AG10803 (cell line): ENCODE measurements at places on chromosomes 5 and 9.
A peak's percentile ranks its signal among the peaks of the same experiment; 100 is the strongest.

GRCh38 chr5:9302218-9302617, 243.7 kb downstream of the SEMA5A start:
- DNase-seq: no peak

DNA sequence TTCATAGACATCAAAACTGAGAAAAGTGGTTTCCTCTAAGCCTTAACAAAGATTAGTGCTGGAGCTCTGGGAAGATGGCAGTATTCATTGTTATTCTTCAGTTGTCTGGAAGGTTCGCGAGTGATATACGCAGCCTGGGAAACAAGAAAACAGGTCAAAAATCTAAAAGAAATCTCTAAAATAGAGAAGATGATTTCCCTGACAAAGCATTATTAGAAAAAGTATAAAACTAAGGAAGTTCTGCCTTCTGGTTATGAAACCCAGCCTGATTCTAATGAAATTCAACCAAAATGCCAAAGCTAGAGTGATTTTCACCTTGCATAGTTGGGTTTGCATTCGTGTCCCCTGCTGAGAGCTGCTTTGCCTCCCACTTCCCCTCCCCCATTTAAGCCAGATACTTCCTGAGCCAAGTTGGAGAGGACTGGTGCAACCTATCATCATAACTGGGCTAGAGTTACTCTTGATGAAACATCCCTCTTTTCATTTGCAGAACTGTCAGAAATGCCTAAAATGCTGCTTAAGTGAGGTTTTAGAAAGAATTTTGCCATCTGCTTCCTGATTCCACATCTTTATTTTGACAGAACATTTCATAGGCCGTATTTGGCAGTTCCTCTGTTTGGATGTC, 48.4 kb downstream of the NDFIP1 start:
- peak; percentile 57 for DNase-seq

GRCh38 chr9:135492886-135493669, 7.4 kb upstream of the MRPS2 start:
- no peak for DNase-seq

DNA sequence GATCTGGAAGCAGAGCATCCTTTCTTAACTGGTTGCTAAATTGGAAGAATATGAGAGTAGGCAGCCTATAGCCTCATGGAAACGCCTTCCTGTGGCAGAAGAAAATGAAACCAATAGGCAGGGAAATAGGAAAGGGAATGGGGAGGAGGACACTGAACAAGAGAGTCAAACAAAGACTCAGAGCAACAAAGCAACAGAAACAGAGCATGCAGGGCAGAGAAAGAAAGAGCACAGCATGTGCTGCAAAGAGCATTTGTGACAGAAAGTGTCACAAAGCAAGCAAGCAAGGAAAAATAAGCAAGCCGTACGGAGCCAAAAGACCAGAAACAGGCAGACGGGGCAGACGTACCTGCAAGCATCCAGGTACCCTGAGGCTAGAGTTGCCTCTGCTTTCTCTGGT, 123.1 kb downstream of the RAPGEF6 start:
- DNase-seq: no peak

DNA sequence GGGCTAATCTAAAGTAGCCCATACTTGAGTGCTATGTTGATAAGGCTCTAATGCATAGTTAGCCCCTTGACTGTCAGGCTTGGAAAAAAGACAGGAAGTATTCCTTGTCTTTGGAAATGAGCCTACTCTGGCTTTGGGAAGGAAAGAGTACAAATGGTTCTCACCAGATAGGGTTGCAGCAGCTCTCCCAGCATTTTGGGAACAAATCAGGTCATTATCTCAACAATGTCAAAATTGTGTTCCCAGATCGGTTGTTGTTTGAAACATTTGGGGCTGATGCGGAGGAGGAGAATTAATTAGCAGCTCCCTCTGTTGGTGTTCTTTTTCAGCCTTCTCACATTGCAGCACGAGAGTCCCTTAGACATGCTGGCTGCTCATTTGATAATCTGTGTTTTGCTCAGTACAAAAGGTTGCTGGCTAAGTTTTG, 294.7 kb upstream of the DMRT1 start:
- no peak for DNase-seq

DNA sequence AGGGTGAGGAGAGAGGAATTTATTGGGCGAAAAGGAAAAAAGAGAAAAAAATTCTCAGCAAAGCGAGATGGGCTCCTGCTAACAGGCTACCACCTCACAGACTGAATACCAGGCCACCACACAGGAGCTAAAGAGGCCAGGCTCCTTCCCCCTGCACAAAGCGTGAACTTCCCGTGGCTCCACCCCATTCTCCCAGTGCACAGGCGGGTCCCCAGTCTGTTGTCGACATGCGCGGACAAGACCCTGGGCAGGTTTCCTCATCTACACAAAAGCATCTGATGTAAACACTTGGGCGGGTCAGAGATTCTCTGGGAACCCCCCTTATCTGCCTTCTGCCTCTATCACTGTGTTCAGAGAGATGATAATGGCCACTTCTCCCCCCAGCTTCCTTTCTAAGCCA, 34.2 kb downstream of the IL31RA start:
- DNase-seq: no peak

GRCh38 chr5:36739751-36740221, 133.4 kb downstream of the SLC1A3 start:
- DNase-seq: peak; percentile 59

DNA sequence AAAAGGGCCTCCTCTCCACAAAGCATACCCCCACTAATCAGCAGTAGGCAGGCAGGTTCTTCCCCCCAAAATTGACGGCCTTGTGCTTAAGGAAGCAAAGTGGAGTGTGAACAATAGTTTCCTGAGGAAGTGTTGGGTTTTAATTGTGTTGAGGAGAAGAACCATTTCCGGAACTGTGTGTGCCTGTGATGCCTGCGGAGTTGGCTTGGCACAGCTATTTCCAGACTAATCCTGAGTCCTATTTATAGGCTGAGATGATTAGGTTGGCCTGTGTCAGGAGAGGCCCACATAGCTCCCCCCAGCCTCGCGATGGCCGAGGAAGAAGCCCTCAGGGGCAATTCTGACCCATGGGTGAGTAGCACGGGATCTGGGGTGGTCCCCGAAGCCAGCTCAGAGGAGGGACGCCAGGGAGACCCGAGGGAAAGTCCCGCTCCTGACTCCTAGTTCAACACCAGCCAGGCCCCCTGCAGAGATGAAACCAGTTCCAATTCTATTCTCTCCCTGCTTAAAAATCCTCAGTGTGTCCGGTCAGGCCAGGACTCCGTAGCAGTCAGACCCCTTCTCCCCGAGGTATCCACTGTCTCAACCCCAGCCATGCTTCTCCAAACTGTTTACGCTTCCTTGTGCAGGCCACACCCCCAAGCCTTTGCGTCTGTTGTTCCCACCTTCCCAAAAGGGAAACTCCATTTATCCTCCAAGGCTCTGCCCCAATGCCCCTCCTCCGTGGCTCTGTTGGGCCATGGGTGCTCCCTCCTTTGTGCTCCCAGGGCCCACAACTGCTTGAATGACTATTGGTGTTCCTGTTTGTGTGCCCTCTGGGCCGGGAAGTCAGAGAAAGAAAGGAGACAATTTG, 18.1 kb downstream of the GSN start:
- DNase-seq: peak; percentile 72

GRCh38 chr5:6525910-6526309, 77.3 kb downstream of the UBE2QL1 start:
- DNase-seq: peak; percentile 9

DNA sequence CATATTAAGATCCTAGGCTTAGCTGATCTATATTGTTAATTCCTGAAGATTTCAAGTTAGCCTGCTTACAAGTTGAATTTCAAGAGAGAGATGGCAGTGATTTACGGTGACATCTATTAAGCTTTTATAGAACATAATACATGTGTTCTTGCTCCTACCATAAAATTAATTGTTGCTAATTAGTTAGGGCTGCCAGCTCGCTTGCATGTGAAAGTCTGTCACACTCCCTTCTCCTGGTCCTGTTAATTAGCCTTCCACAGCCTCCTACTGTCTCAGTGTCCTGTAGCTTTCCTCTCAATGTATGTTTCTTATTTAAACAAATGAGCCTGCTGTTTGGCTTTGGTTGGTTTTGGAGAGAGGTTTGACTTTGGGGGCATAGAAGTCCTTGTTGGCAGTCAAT, 247.2 kb downstream of the NTRK2 start:
- no peak for DNase-seq

DNA sequence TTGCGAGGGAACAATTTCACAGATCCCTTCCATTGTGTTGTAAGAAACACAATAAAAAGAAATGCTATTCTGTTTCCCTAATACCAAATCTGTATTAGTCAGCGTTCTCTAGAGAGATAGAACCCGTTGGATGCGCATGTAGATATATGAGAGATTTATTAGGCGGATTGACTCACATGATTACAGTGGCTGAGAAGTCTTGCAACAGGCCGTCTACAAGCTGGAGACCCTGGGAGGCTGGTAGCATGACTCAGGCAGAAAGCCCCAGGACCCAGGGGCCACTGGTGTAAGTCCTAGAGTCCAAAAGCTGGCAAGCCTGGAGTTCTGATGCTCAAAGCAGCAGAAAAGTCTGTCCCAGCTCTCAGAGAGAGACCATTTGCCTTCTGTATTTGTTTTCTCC, 18.4 kb upstream of the IL17B start:
- peak; percentile 98 for DNase-seq

DNA sequence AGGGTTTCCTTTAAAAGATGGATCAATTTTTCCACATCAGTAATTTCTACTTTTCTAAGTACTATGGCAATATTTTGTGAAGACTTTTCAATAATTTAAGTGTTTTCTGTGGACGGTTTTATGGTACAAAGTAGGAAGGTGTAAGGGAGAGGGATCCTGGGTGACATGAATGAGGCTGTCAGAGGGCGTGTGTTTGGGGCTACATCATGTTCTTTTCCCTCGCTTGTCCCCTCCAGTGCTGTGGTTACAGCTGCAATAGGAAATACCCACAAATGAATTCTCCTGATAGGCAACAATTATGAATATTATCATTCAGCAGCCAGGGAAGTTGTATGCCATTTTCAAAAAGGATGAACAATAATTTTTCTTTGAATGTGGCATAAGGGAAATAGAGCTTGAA, 83.8 kb downstream of the CAVIN4 start:
- no peak for DNase-seq

DNA sequence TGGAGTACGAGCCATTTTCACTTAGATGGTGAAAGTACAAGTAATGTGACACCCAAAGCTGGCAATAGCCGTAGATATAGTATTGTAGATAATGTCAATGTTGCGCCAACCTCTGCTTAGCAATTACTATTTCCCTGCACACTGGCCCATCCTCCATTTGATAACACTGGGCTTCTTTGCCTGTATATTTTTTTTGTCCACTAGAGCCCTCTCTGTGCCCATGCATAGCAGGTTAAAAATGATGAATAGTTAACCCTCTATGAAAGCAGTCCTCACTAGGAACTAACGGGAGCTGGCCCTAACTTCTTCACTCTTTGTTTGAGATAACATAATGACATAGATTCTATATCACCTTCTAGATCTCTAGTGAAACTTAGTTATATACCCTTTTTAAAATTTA, 416.8 kb downstream of the TUSC1 start:
- no peak for DNase-seq

- no peak for DNase-seq
These were observed 52.4 kb downstream of the MRPL36 start for GRCh38 chr5:1747079-1747802.
